ENCODE measurements at places on chromosomes 12 and 14.

- no peak for DNase-seq
These were observed 36.3 kb upstream of the OAS1 start for GRCh38 chr12:112870267-112870980.

GRCh38 chr14:61547186-61548069 lies 147.9 kb upstream of the HIF1A start:
- DNase-seq: no peak

GRCh38 chr12:4174417-4174816 lies 99.1 kb upstream of the CCND2 start:
- no peak for DNase-seq

DNA sequence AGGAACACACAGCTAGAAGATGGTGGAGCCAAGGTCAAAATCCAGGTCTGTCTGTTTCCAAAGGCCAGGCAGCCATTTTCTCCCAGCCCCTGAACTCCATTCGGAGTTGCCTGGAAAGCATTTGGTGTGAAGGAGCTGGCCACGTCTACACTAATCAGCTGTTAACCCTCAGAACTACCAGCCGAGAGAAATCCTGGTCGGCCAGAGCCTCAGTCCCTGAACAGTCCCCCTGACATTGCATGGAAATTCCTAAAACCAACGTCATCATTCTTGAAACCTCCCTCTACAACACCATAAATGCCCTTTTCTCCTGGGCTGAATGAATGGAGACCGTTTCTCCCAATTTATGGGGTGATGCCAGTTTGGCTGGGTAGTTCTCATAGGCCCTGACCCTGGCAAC lies 245.6 kb downstream of the SLC41A2 start:
- DNase-seq: no peak

- no peak for DNase-seq
These were observed 36.9 kb upstream of the KCNH3 start for GRCh38 chr12:49501895-49502294.

DNA sequence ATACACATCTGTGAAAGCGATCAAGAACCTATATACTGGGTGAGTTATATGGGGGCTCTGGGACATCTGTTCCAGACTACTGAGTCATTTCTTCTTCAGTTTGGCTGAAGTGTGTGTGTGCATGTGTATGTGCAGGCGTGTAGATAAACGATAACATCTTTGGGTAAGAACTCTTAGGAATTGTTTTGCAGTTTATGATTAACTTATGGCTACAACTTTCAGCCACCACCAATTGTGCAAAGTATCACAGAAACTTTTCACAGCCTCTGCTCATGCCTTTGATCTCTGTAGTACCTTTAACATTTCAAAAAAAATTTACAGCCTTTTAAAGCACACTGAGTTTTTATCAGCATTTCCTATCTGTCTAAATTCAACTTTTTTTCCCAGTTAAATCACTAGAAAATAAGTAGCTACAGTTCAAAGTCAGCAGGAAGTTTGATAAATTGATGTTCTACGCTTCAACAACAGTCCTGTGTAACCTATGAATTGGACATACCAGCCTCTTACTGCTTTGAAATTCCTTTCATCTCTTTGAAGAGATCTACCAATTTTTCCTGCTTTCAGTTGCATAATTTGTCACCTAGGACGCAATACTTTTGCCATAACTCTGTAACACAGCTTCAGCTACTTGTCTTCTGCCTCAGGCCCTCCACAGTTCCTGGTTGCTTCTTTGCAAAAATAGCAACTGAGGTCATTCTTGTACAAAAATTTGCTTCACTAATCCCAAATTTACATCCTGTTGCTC lies 43.0 kb downstream of the PPM1H start:
- DNase-seq: no peak

DNA sequence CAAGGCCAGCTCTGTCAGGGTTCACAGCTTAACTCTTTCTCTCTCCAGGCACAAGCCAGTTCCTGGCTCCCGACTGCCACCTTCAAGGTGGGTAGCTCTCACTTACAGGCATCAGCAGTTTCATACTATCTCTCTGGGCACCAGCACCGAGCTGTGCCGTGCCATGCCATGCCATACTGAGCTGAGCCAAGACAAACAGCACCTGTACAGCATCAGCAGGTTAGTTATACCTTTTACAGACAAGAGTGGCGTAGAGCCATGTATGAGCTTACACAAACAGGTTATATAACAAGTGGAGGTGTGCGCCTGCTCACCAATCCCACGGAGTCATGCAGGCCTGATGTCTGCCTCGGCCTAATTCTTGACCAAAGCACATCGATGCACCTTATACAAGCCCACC lies 1098.7 kb downstream of the AACS start:
- no peak for DNase-seq

DNA sequence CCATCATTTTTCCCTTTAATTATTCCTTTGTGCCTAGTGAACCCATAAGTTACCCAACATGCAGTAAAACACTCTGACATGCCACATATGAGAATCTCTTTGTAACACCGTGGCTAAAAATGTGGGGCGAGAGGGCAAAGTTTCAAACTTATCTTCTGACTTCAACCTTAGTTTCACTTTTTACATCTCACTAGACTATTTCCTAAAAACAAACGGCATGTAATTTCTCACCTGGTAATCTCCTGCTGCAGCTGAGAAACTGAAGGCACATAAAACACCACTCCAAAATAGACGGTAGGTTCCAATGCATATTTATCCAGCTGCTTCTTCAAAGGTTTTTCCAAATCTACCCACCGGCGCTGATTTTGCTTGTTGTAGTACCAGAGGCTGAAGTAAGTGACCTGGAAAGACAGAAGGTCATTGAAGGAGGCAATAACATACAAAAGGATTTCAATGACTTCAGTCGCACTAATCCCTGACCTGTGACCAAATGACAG lies 37.9 kb downstream of the PTPN21 start:
- DNase-seq: no peak

GRCh38 chr14:98168211-98168985 lies 1103.6 kb downstream of the BCL11B start:
- DNase-seq: no peak

DNA sequence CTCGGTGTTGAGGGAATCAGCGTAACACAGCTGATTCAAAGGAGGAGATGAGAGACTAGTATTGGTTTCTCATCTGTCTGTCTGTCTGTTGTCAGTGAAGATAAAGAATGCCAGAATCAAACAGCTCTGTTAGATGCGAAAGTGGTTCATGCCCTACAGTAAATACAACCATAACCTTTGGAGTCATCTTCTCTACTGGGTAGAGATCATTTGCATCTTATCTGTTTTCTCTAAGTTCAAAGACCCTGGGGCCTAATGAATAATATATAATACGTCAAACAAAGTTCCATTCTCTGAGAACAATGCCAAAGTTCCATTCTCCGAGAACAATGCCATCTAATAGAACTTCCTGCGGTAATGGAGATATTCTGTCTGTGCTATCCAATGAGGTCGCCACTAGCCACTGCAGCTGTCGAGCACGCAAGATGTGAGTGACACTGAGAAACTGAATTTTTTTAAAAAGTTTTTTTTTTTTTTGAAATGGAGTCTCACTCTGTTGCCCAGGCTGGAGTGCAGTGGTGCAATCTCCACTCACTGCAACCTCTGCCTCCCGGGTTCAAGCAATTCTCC lies 6.6 kb downstream of the IL31 start:
- DNase-seq: no peak

DNA sequence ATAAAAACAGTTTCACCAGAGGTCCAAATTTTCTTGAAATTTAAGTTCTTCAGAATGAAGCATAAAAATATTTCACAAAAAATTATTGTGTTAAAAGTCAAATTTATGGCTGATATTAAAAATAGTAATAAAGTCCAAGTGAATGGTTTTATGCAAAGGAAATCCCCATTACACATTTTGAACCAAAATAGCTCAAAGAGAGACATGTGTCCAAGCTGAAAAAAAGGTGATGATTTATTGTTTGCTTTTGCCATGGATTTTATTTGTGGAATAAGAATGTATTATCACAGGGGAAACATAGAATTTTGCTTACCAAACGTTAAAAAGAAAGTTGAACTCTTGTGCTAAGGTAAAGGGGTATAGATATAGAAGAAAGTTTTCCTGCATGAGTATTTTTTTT lies 4.6 kb downstream of the FOXG1 start:
- DNase-seq: no peak

Data from stimulated activated CD8-positive, alpha-beta memory T cell treated with anti-CD3 and anti-CD28 coated beads, Interleukin-12 subunit alpha, Interleukin-12 subunit beta, amount 100 ng/mL, for 4 hours (primary cell).